Eye (tissue), 1 donor: ENCODE measurements at places on chromosomes 11 and 22.

- DNase-seq, result no peak
Observed at GRCh38 chr11:8932564-8933180, at the start of gene C11orf16. Gene C11orf16, minus strand, starts transcription at chr11:8932947. Its CDS starts 639 bp downstream, at chr11:8932308.

DNA sequence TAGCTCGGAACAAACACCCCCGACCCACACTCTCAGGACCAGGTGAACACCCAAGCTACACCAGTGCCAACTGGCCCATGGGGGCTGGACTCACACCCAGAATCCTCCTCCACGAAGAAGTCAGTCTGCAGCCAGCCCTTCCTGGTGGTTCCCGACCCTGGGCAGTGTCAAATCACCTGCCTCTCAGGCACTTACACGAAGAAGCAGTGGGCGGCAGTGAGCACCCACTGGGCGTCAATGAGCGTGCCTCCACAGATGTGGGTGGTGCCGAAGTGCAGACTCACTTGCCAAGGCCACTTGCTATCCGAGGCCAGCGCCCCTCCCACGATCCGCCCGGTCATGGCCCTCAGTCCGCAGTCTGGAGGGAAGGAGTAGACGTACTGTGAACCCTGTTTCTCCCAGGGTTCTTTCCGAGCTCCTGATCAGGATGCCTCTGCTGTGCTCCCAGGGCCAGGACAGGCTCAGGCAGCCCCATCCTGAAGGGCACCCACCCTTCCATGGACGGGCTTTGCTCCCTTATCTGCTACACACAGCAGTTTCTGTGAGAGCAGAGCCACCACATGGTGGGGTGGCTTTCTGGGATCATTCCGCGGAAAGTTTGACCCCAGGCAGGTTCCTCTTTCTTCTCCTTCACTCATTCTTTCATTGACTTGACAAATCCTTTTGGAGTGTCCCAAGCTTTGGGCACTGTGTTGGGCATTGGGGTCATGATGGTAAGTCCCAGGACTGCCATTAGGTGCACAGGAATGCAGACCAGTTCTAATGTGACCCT lies 19.4 kb downstream of the TMPRSS13 start:
- DNase-seq, result no peak

- no peak for DNase-seq
Observed at GRCh38 chr11:76194872-76195668, 11.2 kb downstream of the WNT11 start.

DNA sequence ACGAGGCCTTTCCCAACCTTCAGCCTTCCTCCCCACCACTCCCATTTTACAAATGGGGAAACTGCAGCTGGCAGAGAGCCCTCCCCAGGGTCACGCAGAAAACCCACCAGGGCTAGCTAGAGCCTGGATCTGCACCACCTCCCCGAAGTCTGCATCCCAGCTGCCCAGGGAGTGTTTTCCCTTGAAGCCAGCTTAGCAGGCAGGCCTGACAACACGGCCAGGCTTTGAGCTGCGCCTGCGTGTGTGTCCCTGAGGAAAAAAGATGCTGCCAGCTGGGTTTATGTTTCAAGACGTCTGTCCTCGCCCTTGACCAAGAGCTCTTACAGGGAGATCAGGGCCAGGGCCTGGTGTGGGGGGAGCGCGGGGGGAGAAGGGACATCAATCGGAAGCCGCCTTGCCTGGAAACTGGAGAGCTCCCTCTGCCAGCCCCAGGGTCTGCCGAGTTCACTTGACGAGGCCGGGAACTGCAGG lies 20.3 kb downstream of the WNT11 start:
- peak; percentile 86 for DNase-seq

- no peak for DNase-seq
Observed at GRCh38 chr11:12971955-12972354, 37.2 kb upstream of the RASSF10 start.

GRCh38 chr22:33083212-33083611 lies 25.0 kb upstream of the SYN3 start:
- no peak for DNase-seq

DNA sequence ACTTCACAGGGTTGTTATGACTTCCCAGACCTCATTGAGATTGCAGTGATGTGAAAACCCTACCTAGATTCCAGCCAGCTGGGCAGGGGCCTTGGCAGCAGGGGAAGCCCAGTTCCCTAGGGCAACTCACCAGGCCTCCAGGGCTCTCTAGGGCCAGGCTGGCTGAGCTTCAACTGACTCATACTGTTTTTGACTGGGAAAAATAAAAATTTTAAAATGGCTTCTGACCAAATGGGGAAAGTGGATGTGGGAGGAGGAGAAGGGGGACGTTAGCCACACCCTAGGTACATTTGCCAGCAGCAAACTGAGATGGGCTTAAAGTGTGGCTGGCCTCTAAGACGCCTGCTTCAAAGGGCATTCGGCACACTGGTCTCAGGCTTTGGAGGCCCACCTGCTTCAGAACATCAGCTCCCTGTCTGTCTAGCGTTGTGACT lies 39.0 kb downstream of the BMAL1 start:
- DNase-seq, result no peak

- peak; percentile 78 for DNase-seq
Observed at GRCh38 chr11:911031-911889, 650 bp upstream of the CHID1 start.

DNA sequence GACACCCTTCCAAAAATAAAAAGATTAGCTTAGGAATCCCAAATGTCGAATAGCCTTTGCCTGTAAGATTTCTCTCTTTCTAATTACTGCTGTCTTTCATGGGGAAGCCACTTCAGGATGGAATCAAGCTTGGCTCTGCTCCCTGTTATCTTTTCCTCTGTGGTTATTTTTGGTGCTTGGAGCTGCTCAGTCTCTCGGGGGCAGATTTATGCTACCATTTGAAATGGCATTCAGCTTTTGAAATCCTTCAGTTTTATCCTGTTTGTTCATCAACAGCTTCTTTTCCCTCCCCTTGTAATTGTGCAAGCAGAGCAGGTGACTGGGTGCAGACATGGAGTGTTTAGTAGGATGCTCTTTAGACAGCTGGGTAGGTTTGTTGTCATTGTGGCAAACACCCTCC lies 111.0 kb downstream of the DBX1 start:
- no peak for DNase-seq

- DNase-seq, result no peak
Observed at GRCh38 chr11:26579683-26580082, 7.6 kb upstream of the MUC15 start.

DNA sequence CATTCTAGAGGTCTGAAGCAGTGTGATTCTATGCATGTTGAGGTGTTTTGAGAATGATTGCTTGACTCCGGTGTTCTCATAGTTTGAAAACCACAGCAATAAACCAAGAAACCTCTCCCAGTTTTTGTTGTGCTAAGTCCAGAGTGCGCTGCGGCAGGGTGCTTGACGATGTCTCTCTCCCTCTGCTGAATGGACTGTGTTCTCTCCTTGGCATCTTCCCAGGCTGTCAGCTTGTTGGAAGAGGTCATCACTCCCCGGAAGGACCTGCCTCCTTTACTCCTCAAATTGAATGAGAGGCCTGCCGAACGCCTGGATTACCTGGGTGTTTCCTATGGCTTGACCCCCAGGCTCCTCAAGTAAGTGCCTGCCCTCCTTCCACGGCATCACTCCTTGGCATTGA lies 31.0 kb downstream of the NAT10 start:
- no peak for DNase-seq

- peak; percentile 40 for DNase-seq
Observed at GRCh38 chr11:73439002-73439843, 63.0 kb downstream of the RELT start.

DNA sequence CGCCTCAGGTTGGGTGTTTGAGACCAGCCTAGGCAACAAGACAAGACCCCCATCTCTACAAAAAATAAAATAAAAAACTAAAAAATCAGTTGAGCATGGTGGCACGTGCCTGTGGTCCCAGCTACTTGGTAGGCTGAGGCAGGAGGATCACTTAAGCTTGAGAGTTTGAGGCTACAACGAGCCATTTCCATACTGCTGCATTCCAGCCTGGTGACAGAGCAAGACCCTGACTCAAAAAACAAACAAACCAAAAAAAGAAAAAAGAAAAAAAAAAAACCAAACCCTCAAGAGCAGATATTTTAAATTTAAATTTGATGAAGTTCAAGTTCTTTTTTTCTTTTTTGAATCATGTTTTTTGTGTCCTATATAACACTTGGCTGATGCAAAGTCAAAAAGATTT lies 7.2 kb upstream of the CCDC83 start:
- DNase-seq, result no peak

DNA sequence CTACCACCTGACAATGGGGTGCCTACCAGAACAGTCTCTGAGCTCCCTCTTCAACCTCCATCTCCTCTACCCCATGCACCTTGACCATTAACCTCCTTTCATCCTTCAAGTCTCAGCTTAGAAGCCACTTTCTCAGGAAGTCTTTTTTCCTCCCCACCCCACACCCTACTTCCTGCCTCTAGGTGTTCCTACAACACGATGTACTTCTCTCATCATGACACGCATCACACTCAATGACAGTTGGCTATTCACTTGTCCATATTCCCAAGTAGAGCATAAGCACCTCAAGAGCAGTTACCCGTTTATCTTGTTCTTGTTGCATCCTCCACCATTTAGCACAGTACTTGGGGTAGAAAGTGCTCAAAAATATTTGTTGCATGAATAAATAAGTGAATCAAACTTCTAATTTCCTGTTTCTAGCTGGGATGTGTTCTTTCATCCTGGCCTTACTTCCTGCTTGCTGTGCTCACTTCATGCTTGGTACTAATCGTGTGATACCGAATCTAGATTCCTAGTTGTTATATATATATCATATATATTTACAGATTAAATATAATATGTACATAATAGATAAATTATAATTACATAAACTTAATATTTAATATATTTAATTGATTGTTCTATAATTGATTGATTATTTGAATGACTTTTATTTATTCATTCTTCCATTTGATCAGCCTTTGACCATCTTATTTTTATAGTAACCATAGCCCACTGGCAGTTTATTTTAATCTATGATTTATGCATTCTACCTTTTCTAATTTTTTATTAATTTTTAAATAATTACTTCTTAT lies 177.5 kb upstream of the TMEM45B start:
- no peak for DNase-seq
